ENCODE measurements at places on chromosomes 4 and X.

GRCh38 chr4:108204518-108204917, 35.8 kb upstream of the LEF1 start:
- DNase-seq: no peak

- DNase-seq: no peak
Observed at GRCh38 chr4:138410266-138410665, 168.1 kb upstream of the SLC7A11 start.

- no peak for DNase-seq
Observed at GRCh38 chr4:38275331-38276100, 315.3 kb downstream of the PTTG2 start.

DNA sequence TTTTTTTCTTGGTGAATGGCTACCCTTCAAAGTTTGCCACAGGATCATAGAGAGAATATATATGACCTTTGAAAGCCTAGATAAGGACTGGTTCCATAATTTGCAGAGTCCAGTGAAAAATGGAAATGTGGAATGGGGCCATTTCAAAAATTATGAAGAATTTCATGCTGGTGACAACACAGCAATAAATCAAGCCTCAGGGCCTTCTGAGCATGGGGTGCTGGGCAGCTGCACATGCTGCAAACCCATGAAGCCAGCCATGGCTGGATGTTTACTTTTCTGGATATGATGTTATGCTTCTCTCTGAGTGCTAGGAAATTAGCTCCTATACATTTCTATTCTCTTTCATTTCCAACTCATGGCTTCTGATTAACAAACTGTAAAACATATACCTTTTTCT, 16.0 kb upstream of the PLA2G12A start:
- DNase-seq: no peak

DNA sequence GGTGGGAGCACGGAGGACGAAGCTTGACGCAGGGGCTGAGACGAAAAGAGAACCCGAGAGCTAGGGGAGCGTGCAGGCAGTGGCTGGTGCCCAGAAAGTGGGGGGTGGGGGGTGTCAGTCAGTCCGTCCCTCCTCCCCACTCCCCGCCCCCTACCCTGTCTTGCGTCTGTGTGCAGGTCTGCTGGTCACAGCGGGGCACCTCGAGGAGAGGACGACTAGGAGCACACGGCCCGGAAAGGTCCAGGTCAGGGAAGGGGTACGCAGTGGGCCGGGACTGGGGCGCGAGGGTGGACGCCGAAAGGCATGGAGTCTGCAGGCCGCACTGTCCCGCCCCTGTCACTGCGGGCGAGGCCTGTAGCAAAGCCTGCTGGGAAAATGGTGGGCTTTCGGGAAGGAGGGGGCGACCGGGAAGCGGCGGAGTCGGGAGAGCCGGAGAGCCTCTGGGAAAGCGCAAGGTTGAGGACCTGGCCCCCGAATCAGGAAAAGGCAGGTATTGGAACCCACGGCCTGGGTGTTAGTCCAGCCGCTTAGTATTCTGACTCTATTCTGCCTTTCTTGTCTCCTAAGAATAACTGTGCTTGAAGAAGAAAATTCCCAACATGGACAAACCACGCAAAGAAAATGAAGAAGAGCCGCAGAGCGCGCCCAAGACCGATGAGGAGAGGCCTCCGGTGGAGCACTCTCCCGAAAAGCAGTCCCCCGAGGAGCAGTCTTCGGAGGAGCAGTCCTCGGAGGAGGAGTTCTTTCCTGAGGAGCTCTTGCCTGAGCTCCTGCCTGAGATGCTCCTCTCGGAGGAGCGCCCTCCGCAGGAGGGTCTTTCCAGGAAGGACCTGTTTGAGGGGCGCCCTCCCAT, 769 bp downstream of the TCEAL1 start:
- DNase-seq: no peak

- no peak for DNase-seq
Observed at GRCh38 chrX:96102997-96103396, 581.6 kb upstream of the DIAPH2 start.

GRCh38 chrX:13938051-13938828, 91.5 kb downstream of the GEMIN8 start:
- DNase-seq: no peak

DNA sequence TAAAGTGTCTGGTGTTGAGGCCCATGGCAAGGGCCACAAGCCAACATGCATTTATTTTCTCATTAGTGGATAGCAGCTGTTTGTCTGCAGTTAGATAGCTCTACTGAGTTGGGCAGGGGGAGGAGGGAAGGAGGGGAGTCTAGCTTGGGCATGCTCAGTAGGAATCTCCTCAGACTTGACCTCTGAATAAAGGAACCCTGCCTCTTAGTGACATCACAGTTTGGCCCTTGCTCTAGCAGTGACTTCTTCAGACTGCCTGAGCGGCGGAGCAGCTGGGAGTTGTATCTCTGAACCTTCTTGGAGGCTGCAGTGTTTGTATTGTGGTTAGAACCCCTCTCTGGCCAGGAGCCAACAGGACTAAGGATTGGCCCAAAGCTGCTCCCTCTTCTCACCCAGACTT, 57.4 kb downstream of the BCORL1 start:
- DNase-seq: no peak

- DNase-seq: no peak
Observed at GRCh38 chr4:164847016-164847415, 30.0 kb upstream of the APELA start.

- no peak for DNase-seq
Observed at GRCh38 chr4:188492886-188493285, 353.6 kb downstream of the TRIML1 start.

Measured in stimulated activated CD8-positive, alpha-beta memory T cell treated with anti-CD3 and anti-CD28 coated beads, Interleukin-15, amount 100 ng/mL, for 1 hour (primary cell).